ENCODE measurements at places on chromosomes 11 and 22.
A peak's percentile ranks its signal among the peaks of the same experiment; 100 is the strongest.

- no peak for DNase-seq
These were observed 7.9 kb upstream of the AGBL2 start for GRCh38 chr11:47723041-47723440.

DNA sequence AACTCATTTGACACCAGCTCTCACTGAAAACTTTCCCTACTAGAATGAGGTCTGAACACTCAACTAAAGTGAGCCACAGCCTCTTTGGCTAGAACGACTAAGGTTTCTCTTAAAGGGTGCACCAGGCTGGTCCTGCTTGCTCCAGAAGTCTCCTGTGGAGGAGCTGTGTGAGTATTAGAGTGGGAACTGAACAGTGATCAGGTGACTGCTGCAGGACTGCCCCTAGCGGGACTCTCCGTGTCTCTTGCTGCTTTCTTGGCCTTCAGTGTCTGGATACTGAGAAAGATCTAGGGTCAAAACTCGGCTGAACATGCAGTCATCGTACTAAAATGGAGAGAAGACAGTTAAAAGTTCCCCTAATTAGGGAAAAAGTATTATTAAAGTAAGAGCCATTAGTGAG lies 34.6 kb downstream of the FAM118A start:
- DNase-seq: no peak

DNA sequence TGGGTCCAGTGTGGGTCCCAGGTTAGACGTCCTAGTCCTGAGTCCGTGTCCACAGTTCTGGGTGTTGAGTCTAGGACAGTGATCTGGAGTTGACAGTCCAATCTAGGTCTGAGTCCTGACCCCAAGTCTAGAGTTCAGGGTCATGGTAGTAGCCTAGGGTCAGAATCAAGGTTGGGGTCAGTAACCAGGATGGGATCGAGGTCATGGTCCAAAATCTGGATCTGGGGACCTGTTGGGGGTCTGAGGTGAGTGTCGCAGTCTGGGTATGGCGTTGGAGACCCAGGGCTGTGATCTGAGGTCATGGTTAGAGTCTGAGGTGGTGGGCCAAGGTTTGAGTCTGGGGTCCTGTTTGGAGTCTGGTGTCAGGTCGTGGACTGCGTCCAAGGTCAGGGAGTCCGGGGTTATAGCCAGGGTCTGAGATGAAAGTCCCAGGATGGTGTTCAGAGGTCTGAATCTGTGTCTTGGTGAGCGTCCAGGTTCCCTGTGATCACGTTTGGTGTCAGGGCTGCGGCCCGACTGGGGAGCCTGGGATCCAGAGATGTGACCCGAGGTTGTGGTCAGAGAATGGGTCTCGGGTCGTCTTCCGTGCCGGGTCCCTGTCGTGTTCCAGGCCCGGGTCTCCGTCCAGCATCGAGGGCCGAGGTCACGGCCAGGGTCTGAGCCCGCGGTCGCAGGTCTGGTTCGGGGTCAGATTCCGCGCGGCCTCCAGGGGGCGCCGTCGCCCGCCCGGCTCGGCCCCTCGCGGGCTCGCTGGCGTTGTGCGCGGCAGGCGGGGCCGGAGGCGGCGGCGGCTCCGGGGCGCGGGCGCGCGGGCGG lies 432 bp upstream of the GRK2 start:
- peak; percentile 58 for DNase-seq

- no peak for DNase-seq
These were observed 6.3 kb downstream of the TYR start for GRCh38 chr11:89184021-89184420.

DNA sequence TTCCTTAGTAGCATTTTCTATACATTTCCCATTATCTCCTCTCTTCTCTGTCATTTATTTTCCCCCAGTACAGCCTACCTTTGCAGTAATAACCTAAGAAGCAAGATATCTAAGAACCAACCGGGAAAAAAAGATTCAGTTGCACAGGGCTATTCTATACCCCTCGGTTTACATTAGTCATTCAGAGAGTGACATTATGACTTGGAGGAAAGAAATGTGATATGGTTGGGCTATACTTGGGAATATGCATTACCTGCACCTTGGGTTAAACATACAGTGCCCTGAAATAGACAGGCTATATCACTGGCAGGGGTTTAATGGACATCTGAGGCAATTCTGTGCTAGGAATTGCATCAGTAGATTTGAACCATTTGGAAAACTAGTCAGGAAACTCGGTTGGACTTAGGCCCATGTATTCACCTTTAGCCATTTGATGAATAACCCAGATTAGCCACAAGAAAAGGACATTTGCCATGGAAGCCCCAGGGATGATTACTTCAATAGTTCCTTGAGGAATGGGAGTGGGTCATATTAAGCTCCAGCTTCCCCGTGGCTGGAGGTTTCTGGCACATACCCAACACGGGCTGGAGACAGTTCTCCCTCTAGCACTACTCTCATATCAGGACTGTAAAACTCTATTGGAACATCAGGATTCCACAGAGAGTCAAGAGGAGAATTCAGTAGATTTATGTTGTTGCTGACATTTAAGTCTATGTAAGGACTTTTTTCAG lies 973.2 kb downstream of the NTM start:
- no peak for DNase-seq

- DNase-seq: no peak
These were observed 1356.2 kb downstream of the TBC1D22A start for GRCh38 chr22:48118654-48119053.

DNA sequence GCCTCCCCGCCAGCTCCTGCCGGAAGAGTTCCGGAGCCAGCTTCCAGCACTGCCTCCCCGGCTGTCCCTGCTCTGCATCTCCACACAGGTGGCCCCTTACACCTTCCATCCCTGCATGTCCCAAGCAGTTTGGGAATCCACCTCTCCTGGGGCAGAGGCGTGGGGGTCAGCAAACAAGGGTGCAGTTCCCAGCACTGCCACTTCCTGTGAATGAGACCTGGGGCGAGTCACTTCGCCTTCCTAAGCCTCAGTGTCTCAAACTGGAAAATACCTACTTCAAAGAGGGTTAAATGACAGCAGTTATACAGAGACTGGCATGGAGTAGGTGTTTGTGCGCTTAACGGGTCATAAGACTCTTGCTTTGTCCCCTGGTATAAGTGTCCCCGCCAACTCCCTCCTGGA lies 5.2 kb downstream of the CYTH4 start:
- DNase-seq: no peak

DNA sequence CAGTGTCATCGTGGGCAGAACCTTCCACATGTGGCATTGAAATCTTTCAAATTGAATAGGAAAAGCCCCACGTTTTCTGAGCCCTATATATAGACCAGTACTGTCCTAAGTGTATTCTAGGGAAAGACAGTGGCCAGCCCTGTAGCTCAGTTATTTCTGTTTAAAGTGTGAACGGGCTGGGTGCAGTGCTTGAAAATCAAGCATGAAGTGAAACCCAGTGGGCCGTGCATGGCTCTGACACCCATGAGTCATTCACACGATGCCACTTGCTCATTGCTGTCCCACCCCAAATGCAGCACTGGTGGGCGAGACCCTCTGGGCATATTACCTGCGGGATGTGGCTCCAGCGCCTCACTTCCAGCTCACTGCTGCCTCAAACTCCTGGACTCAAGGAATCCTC lies 29.8 kb upstream of the CCDC188 start:
- no peak for DNase-seq

DNA sequence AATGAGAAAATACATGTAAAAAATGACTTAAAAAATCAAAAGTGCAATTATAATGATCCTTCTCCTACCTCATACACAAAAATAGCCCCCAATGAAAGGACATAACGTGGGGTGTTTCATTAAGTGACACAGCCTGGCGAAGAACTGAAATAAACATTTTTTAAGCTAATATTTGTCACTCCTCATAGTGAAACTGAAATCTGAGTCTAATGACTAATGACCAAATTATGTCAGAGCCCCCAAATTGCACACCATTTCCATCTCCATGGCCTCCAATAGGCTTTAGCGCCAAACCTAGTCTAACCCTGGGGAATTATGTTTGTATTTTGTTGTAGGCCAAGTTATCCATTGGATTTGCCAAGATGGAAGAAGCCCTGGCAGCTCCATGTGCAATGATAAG lies 119.1 kb downstream of the WT1 start:
- no peak for DNase-seq

DNA sequence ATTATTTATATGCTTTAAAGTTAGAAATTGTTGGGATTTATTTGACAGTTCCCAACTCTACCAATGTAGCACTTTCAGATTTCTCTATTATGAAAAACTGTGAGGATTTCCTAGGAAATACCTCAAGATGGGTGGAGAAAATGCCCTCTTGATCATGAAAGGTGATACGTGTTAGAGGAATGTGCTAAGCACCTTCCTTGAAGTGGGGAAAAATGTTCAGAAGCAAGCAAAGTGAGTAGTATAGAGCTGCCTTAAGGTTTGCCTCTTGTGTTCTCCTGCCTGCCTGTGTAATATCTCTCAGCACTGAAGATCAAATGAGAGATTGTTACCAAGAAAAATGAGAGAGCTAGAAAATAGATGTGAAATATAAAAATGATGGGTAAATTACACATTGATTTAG lies 58.2 kb downstream of the YAP1 start:
- no peak for DNase-seq

DNA sequence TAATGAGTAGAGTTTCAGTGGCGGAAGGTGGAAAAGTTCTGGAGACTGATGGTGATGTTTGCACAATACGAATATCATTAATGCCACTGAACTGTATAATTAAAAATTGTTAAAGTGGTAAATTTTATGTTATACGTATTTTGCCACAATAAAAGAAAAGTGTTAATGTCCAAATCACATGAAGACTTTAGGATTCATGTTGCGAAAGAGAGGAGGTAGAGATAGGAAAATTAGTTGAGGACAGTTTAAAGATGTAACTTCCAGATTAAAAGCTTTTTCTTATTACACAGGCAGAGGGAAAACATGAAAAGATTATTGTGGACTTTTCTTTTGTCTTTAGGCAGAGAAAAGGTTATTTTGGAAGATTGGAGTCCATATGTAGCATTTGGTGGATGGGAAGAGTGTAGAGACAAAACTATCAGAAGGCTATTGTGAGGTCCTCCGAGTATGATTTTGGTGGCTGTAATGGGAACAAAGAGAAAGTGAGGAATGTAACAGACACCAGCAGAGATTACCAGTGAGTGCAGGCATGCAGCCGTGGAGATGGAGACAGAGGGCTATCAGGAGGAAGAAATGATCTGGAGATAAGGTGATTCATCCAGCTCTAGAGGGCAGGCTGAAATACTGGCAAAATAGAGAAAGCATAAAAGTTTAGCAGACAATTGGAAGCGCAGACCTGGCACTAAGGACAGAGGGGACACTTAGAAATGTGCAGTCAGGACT lies 12.5 kb downstream of the VPS26B start:
- no peak for DNase-seq

GRCh38 chr11:112593440-112593839 lies 332.8 kb upstream of the PLET1 start:
- DNase-seq: no peak

- DNase-seq: no peak
These were observed 17.0 kb downstream of the FADS3 start for GRCh38 chr11:61874377-61874809.

- DNase-seq: no peak
These were observed 13.5 kb downstream of the TXN2 start for GRCh38 chr22:36467946-36468345.

All from T-helper 22 cell (primary cell).